Epithelial cell of proximal tubule (primary cell): ENCODE measurements at places on chromosomes 11 and 22. TPM values are rescaled to one million over a fixed set of nuclear protein-coding genes. Genes with fewer than 3 reads are reported as not detected.

DNA sequence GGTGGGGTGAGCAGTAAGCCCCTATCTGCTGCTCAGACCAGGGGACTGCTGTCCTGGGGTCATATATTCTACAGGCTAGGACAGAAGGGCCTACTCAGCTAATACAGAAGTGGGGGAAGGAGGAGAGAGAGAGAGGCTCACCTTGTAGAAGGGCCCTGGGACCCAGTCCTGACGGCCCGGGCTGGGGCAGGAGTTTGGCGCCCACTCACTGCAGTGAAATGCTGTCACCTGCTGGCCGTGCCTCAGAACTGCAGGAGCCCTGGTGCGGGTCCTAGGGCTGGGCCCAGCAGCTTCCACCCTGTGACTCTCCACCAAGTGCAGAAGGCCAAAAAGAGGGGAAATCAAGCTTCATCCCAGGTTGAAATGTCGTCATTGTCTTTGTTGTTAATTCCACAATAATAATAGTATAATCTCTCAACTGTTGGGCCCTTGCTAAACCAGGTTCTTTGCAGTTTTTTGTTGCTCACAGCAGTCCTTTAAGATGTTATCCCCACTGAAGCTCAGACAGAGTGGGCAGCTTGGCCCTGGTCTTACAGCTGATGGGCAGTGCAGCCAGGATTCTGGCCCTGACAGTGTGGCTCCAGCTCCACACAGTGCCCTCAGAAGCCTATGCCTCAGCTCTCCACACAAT lies 29.6 kb downstream of the TRIM29 start:
- no peak for DNase-seq

- no peak for DNase-seq
These were observed 28.8 kb upstream of the P2RY2 start for GRCh38 chr11:73189315-73189714.

DNA sequence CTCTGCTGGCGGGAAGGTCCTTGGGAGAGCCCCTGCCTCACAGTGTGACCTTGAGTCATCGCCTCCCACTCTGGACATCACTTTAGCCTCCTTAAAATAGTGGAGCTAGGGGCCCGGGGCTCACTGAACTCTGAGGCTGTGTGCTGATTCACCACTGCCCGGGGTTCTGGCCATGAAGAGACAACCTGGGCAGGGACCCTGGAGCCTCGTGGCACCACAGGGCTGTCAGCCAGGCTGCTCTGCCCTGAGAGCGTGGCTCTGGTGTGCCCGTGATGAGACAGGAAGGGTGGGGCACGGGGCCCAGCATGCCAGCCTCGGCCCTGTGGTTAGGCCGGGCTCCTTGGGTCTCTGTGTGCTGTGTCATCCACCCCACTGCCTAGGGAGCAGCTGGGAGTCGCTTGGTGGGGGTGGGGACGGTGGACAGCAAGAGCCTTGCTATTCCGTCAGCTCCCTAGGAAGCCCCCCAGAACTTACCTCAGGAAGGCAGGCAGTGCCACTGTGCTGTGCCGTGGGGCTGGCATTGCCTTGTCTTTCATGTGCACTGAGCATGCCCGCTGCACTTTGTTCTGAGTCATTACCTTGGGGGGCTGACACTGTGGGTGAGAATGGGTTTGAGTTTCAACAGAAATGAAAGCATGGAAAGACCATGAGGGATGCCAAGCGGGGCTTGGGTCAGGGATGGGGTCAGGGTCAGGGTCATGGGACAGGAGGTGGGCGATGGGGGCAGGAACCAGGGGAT lies 31.7 kb downstream of the TPCN2 start:
- DNase-seq: no peak

GRCh38 chr11:7057641-7058040 lies 31.2 kb upstream of the RBMXL2 start:
- DNase-seq: no peak

CABP4 gene
- total RNA-seq: not detected in 2 replicates

- no peak for DNase-seq
These were observed 135.2 kb downstream of the TTC28 start for GRCh38 chr22:28544431-28544868.

GRCh38 chr11:12680246-12680939 lies 6.2 kb downstream of the TEAD1 start:
- no peak for DNase-seq

DNA sequence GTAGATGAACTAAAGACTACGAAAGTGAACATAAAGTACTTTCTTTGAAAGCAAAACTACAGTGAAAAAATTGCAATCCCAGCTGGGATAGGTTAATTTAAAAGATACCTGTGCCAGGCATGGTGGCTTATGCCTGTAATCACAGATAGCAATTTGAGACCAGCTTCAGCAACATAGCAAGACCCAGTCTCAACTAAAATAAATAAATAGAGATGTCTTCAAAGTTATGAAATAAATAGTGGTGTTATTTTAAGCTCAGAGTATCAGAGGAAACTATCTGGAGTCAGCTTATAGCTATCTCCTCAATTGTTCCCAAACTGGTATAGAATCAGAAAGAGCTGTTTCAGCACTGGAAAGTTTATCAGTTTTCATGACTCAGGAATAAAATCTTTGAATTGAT lies 17.3 kb upstream of the MMP13 start:
- DNase-seq: no peak

TSSC4 gene
- total RNA-seq: 40.0 and 55.2 TPM in 2 replicates

DNA sequence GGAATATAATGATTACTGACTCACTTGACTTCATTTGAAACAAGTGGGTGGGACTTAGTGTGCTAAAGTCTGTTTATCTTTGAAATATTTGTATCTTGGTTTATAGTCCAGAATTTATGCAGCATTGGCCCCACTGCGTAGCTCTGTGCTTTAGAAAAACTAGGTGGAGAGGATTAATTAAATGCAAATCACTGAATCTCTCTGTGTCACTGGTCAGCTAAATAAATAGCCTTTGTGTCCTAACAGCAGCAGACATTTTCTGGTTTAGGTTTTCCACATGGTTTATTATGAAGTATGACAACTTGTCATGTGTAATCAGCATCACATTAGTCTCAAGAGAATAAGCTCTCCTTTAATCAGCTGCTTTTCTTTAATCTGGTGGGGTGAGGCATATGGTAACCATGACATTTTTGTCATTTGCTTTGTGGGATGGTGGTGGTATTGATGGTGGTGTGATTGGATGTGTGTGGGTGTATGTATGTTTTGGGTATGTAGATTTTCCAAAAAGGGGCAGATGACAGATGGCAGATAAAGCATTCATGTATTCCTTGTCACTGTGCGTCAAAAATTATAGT lies 33.9 kb downstream of the BCL2L13 start:
- DNase-seq: peak; percentile 40

DNA sequence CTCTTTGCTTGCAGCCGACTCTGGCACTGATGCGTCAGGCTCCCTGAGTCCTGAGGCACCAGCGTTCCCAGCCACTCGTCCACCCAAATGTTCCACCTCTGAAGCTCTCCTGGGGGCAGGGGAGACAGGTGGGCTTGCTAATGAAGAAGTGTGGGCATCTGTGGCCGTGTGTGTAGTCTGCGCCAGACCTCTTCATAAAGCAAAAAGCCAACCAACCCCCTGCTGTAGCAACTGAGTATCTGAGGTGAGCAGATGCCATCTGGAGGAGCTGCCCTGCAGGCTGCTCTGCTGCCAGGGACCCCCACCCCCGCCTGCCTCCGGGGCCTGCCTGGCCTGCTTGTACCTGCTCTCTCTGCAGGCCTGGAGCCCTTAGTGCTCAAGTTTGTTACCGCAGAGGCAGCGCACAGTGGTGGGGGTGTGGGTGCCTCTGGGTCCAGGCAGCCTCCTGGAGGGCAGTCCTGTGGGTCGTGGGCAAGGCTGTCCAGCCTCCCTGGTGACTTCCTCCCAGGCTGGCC lies 272.5 kb downstream of the TBC1D22A start:
- DNase-seq: no peak

PPP6R3 gene
- 55.8 and 85.9 TPM in 2 replicates for total RNA-seq

DNA sequence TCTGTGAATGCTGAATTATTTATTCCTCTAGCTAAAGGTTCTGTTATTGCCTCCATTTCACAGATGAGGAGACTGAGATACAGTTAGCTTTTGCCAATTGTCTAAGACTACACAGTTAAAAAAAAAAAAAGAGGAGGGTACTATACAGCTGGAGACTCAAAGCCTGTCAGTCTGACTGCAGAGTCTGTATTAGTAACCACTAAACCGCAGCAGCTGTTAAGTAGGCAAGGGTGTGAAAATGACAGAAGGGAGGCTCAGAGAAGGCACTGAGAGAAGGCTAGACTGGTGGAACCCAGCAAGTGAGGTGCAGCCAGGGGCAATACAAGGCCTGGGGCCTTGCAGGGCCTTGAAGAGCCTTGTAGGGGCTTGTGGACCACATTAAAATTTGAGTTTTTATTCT lies 181.2 kb downstream of the CSNK2A3 start:
- no peak for DNase-seq

DNA sequence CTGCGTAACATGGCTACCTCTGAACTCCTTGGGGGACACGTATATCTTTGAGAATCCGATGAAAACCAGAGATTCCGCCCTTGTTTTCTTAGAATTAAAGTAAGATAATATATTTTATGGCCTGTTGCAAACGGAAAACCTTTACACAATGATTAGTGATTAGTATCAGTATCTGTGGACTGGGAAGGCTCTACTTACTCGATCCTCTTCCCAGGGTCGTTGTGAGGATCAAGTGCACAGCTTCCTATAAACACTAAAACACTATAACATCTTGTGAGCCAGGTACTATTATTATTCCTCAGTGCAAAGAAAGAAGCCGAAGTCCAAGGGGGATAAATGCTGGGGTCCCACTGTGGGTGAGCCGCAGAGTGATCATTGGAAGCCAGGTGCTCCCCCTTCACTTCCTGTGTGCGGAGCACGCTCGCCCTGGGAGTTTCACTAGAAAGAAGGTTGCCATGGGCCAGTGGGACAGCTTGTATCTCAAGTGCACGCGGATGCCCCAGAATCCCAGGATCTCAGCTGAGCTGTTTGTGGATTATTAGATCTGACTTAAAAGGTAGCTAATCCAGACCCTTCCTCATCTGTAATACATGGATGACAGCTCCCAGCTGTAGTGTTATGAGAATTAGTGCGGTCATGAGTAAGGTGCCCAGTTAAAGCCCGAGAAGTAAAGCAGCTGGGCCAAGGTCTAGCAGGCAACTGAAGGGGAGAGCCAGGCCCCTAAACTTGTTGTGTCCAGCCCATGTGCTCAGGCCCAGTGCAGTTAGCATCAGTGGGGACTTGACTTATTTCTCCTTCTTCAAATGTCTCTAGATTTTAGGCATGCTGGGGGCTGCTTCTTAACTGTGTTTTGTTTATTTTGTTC lies 839 bp downstream of the CBY1 start:
- DNase-seq: no peak

DNA sequence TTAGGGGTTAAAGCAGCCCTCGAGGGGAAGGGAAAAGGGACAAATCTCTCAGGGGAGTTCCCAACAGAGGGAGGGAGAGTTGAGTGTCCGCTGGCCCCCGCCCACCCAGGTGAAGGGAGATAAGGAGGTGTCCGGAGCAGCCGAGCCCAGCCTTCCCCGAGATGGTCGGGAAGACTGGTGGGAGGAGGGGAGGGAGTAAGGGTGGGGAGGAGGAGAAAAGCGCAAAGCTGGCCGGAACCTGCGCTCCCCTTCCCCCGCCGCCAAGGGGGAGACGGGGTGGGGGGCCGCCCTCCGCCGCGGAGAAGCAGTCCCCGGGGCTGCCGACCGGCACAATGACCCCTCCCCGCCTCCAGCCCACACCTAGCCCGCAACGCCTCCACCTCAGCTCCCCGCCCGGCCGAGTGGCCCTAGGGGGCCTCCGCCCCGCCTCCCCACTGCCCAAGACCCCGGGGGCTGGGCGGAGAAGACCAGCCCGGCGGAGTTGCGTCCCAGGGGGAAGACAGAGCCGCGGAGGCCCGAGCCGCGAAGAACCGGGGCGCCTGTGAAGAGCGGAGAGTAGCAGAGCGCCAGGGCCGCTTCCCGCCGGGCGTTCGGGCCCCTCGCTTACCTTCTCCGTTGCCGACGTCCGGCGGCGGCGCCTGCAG lies 479 bp downstream of the RSF1 start:
- no peak for DNase-seq

GRCh38 chr11:130118165-130118564 lies 41.4 kb upstream of the ST14 start:
- no peak for DNase-seq

OTOG gene
- total RNA-seq: not detected in 2 replicates

- no peak for DNase-seq
These were observed 29.5 kb downstream of the TRIOBP start for GRCh38 chr22:37726241-37726887.

- no peak for DNase-seq
These were observed 106.4 kb downstream of the MIAT start for GRCh38 chr22:26763633-26764361.

GRCh38 chr11:36455658-36456111 lies 54.4 kb downstream of the TRAF6 start:
- DNase-seq: no peak
